Mammary microvascular endothelial cell (primary cell): ENCODE measurements at places on chromosomes 16 and 17. TPM values are rescaled to one million over a fixed set of nuclear protein-coding genes. Genes with fewer than 3 reads are reported as not detected.

The CEP295NL gene
- total RNA-seq = 0.20 and 0.74 TPM in 2 replicates

The MMP28 gene
- total RNA-seq = 0.07 and 0.44 TPM in 2 replicates

The SRSF2 gene
- total RNA-seq = 350 and 378 TPM in 2 replicates

The CTF1 gene
- 0.33 TPM in 1 of 2 replicates, not detected in the other for total RNA-seq

The SCIMP gene
- not detected in 2 replicates for total RNA-seq

The ZKSCAN2 gene
- total RNA-seq = 2.2 and 2.4 TPM in 2 replicates

The NACA2 gene
- not detected in 2 replicates for total RNA-seq

The WWP2 gene
- total RNA-seq = 30.3 and 30.6 TPM in 2 replicates

The MYH13 gene
- not detected in 2 replicates for total RNA-seq
